ENCODE measurements at places on chromosomes 7 and 10.

GRCh38 chr10:116109881-116110280, 163.1 kb downstream of the GFRA1 start:
- no peak for DNase-seq

DNA sequence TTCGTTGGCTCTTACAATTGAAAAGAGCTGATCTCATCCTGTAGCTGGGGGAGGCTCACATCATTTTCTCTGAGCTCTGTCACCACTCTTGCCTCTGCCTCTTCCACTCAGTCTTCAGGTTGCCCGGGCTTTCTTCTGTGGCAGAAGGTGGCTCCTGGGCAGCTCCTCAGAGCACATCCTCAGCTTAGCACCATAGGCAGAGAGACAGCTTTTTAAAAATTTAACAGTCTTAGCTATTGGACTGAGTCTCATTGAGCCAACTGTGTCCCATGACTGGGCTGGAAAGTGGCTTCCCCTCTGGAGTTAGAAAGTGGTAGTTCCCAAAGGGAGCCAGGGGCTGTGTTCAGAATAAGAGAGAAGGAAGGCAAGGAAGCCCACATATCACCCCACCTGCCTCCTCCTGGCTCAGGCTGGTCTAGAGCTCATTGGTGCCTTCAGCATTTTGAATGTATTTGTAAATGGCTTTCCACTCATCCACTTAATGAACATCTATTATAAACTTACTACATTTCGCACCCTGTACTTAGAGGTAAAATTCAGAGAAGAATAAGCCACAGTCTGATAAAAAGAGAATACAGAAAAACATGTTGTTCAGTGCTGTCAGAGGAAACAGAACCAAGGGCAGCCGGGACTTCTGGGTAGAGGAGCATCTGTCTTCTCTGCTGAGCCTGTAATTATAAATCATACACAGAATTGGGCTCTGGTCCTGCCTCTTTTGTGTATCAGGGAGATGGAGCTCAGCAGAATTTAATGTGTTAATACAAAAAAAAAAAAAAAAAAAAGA, 119.3 kb downstream of the WDFY4 start:
- DNase-seq = no peak

GRCh38 chr10:118940386-118940785, 89.1 kb upstream of the NANOS1 start:
- DNase-seq = no peak

- no peak for DNase-seq
These were observed 39.2 kb downstream of the ST8SIA6 start for GRCh38 chr10:17415046-17415658.

DNA sequence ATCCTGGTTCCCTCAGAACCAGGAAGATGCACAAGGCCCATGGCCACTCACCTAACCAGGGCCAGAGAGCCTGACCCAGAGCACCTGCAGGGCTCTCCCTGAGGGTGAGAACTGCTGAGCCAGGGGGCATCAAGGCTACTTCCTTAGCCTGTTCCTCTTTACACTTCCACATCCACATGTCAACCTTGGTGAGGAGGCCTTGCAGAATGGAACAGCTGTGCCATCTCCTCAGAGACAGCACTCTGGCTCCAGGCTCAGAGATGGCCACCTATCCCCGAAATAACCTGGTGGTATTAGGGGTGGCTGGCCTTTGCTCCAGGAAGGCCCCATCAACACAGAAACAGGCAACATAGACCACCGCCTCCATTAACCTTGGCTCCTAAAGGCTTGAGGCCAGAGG, 473.0 kb downstream of the RPS24 start:
- no peak for DNase-seq
